Hepatocyte (in vitro differentiated cells): ENCODE measurements at places on chromosomes 12 and 14. TPM values are rescaled to one million over a fixed set of nuclear protein-coding genes. Genes with fewer than 3 reads are reported as not detected.

B3GNT4 gene
- polyA plus RNA-seq = 1.0 and 2.2 TPM in 2 replicates

KRT85 gene
- polyA plus RNA-seq = not detected in 2 replicates

CCDC38 gene
- polyA plus RNA-seq = 0.55 TPM in 1 of 2 replicates, not detected in the other

BBOF1 gene
- polyA plus RNA-seq = 3.9 and 4.1 TPM in 2 replicates
